ENCODE measurements at places on chromosomes 11 and 22.
A peak's percentile ranks its signal among the peaks of the same experiment; 100 is the strongest.

DNA sequence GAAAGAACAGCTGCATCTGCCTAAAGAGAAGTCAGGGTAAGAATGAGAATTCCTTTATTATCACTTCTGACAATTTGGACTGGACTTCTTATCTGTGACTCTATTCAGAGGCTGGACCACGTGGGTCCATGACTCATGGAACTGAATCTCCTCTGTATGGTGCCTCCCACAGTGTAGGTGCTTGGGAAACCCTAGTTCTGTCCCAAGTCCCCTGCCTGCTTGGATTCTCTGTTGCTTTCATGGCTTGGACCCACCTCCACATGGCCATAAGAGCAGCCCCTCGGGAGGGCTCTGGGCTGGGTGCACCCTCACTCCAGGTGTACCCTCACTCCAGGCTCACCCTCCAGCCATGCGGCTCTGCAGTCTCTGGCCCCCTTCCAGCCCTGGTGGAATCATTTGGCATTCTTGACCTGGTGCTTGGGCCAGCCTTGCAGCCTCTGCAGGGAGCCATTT, 153.4 kb downstream of the CACNA1I start:
- DNase-seq: no peak

GRCh38 chr11:10405865-10406592, 49.0 kb upstream of the AMPD3 start:
- peak; percentile 90 for DNase-seq

GRCh38 chr22:29998627-29999384, 81.5 kb upstream of the HORMAD2 start:
- DNase-seq: no peak

- DNase-seq: no peak
Measured at GRCh38 chr11:2932850-2933251, 3.6 kb upstream of the PHLDA2 start.

- DNase-seq: no peak
Measured at GRCh38 chr11:64586366-64586765, 4.7 kb upstream of the SLC22A12 start.

GRCh38 chr11:128506999-128507611, 80.3 kb downstream of the ETS1 start:
- DNase-seq: peak; percentile 96

GRCh38 chr11:111310723-111311122, 12.4 kb downstream of the POU2AF3 start:
- DNase-seq: no peak

GRCh38 chr11:76394411-76394810, 13.3 kb downstream of the GVQW3 start:
- no peak for DNase-seq

DNA sequence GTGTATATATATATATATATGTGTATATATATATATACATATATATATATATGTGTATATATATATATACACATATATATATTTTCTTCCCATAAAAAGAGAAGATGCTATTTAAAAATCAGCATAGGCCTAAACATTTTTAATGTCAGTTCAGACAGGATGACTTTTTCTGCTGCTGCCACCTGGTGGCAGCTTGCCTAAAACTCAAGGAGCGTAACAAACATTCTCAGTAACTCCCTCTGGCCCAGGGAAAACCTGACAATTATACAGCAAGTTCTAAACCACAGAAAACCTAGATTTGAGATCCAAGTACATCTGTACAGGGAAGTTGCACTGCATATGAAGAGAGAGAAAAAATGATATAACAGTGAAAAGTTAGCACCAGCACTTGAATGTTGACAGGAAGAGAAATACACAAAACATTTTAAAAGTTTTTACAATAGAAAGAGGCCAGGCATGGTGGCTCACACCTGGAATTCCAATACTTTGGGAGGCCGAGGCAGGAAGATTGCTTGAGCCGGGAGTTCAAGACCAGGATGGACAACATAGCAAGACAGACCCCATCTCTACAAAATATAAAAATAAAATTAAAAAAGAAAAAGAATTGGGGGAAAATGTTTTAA, 16.6 kb downstream of the OR8A1 start:
- peak; percentile 51 for DNase-seq

DNA sequence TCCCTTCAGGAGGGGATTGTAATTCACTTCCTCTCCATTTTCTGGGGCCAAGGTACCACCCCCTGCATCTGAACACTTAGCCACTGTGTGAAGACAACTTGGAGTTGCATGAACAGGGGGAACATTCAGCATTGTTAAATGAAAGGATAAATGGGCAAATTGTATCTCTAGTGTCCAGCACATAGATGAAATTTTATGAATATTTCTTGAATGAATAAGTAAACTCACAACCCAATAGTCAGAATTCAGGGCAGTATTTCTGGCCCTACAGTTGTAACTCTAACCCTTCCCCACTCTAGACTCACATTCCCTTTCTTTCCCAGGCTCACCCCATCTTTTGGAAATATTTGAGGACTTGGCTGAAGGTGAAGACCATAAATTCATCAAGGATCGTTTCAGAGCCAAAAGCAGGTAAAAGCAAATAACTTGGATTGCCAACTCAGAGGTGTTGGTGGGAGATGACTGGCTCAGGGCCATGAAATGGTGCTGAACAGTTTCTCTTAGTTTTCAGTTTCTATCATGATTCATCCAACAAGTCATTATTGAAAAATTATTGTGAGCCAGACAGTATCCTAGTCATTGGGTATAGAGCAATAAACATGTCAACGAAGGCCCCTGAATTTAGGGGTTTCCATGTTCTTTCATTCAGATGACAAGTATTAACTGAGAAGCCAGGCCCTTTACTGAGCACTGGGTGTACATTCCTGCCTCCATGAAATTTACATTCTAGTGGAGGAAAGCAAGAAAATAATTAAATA, 33.3 kb upstream of the ZC3H12C start:
- no peak for DNase-seq

DNA sequence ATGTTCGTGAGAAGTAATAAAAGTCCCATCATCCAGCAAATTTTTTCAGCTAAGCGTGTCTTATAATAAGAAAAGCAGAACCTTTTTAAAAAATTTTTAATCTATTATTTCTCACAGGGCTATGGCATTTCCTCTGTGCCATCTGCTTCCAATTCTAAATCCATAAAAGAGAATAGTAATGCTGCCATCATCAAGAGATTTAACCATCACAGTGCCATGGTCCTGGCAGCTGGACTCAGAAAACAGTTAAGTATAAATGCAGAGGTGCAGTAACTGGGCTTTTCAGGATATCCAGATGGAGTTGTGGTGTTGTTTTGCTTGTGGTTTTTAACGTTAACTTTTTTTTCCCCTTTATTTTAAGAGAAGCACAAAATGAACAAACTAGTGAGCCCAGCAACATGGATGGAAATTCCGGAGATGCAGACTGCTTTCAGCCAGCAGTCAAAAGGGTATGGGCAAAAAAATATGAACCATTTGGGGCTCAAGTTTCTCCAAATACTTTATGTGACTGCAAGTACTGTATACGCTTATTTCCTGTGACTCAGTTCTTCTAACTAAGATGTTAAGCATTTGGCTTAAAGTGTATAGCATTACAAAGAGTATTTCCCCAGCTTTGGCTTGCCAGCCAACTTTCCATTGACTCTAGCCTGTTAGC, 25.2 kb downstream of the GTF2H1 start:
- DNase-seq: no peak

- DNase-seq: no peak
Measured at GRCh38 chr11:105132716-105133511, 6.7 kb downstream of the CARD18 start.

GRCh38 chr11:1883346-1884302, 8.1 kb downstream of the PRR33 start:
- DNase-seq: no peak

GRCh38 chr11:105592035-105592434, 17.8 kb upstream of the GRIA4 start:
- no peak for DNase-seq

GRCh38 chr11:111777094-111778046, 11.2 kb upstream of the PPP2R1B start:
- DNase-seq: peak; percentile 64

DNA sequence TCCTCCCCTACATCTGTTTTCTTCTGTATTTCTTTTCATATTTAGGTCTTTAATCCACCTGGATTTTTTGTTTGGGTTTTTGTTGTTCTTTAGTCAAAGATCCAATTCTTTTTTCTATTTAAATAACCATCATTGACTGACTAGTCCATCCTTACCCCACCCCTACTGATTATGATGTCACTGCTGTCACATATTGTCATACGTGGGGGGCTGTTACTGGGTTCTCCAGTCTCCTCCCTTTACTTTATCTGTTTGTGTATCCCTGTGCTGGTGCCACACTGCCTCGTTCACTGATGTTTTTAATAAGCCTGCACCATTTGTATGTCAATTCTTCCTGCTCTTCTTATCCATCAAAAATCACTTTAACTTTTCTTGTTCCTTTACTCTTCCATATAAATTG, 6.9 kb upstream of the DCPS start:
- no peak for DNase-seq

- DNase-seq: no peak
Measured at GRCh38 chr11:87330187-87330601, 292.5 kb downstream of the TMEM135 start.

DNA sequence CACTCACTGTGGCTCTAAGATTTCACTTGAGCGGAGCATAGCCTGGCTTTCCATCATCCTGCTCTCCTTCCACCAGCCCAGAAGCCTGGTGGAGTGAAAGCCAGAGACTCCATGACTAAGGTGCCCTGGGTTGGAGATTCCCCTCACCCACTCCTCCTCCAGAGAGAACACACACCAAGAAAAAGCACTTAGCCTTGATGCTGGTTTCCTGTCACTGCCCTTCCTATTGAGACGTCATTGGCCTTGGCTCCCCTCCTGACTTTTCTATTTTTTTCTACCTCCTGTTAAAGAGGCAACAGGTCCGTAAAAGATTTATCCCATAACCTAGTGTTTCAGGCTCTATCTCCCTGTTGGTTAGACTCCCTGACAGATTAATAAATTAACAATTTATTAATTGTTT, 38.5 kb upstream of the APLNR start:
- no peak for DNase-seq

DNA sequence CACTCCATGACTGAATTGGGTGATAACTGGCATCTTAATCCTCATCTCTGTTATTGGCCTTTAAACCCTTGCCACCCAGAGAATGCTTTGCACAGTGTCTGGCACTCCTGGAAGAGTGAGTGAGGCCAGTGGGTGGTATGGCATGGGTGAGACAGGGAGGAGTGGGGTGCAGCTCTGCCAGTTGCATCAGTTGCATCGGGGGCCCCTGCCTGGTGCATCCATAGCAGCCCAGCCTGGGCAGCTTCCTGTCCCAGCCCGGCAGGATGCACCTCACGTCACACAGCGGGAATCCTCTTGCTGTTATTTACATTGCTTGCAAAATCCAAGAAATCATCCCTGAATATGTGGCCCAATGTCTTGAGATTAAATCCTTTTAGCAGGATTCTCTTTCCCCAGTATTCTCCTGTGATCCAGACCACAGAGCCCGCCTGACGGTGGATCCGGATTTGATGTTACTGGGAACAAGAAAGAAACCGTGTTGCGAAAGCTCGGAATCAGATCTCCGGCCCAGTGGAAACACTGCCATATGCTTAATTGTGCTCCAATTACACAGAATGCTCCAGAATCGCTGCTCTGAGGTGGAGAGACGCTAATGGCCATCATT, 37.6 kb upstream of the MN1 start:
- DNase-seq: no peak

- no peak for DNase-seq
Measured at GRCh38 chr11:35122308-35122707, 16.7 kb upstream of the CD44 start.

DNA sequence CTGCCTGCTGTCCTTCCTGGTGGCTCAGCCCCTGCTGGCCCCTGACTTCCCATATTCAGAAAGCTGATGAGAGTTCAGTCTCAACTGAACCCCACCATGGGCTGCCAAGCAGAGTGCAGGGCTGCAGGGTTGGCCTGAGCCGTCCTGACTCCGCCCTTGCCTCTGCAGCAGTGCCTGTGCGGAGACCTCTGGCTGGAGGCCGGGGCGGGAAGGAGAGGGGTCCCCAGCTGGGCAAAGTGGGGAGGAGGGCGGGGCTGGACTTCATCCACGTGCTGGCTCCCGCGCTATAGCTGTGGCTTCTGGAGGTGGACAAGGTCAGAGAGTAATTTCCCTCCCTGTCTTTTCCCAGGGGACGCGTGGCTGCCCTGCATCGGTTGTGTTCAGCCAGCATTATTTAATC, 13.6 kb downstream of the GLB1L3 start:
- no peak for DNase-seq

DNA sequence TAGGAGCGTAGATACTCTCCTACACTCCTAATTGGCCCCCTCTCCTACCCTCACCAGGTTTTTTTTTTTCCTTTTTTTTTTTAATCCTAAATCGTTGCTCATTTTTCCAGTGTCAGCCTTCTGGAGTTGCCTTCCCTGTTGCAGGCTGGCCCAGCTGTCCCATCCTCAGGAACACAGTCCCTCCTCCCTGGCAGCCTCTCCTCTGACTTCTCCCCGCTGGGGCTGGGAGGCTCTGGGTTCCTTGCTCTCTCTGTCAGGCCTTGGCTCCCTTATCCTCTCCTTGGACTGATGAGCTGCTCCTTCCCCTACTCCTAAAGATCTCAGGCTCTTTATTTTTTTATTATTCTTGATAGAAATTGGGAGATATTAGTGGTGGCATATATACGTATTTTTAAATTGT, 62.2 kb downstream of the PKNOX2 start:
- no peak for DNase-seq

DNA sequence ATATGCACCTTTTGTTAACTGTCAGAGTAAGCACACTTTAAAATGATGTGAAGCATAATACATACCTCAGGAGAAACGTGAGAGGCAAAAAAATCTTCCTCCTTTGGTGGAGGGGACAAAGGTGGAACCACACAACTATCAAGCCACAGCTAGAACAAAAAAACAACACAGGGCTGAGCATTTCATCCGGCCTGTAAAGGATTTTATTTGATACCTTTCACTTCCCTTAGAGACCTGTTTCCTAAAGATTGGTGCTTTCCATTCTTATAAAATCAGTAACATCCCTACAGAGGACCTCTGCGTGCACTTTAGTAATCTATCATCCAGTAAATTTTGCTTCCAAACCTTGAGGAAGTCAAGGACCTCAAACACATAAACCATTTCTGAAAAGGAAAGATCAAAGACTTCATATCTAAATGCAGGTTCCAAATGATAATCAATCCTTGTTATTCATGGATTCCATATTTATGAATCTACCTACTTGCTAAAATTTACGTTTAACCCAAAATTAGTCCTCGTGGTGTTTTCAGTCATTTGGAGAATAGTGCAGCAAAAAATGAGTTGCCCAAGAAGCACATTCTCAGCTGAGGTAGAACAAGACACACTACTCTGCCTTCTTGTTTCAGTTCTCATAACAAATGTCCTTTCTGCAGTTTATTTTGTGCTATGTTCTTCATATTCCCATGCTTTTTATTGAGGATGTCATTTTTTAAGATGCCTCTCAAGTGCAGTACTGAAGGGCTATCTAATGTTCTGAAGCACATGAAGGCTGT, 22.7 kb downstream of the ARFGAP3 start:
- no peak for DNase-seq

- DNase-seq: peak; percentile 29
Measured at GRCh38 chr22:24510637-24511625, 15.8 kb downstream of the UPB1 start.

DNA sequence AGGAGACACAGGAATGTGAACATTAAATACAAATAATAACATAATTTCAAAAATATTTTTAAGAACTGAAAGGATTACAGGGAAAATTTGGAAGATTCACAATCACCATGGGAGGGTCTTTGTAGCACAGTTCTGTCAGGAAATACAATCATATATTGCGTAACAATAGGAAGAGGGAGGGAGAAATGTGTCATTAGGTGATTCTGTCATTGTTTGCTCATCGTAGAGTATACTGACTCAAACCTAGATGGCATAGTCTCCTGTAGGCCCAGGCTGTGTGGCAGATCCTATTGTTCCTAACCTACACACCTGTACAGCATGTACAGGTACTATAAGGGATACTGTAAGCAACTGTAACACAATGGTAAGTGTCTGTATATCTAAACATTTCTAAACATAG, 330.4 kb downstream of the BRD1 start:
- no peak for DNase-seq
